ENCODE measurements at places on chromosomes 11 and 22. TPM values are rescaled to one million over a fixed set of nuclear protein-coding genes. Genes with fewer than 3 reads are reported as not detected.

DNA sequence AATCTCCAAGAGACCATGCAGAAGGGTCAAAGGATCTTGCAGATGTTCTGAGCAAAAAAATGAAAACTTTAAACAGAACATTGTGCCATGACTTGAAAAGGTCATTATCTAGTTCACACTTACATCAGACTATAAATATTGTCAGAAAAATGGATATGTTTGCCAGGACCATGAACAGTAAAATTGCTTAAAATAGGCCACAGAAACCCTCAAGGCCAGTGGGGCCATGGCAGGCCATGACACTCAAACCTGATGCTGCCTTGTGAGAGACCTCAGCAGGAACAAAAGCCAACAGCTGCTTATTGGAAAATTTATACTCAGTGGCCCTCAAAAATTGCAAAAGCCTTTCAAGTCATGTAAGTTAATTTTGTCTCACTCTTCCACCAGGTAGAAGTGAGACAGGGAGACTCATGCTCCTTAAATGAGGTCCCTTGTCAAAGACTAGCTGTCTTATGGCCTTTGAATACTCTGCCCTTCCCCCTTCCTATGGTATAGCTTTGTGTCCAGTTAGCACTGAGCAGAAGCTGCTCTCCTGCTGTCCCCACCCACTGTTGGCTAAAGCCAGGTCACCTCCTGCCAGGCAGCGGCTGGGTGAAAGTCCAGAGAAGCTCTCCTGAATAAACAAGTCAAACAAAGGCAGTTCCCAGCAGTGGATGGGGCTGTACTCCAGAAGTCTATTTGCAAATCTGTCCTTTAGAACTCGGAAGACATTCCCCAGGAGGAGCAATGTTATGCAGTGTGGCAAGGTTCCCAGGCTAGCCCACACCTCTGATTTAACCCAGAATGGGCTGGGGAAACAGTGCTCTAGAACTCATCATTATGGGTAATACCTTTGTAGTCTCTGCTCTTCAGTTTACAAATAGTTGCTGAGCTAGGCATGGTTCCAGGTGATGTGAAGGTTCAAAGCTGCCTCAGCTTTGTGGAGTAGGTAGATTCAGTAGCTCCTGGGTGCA, 21.4 kb downstream of the ADM start:
- no peaks in the 10 kb centered on the region for H3K27me3 ChIP-seq
- no peak overlapping the region for H3K4me3 ChIP-seq
- peaks cover 40% of the 10 kb centered on the region for H3K4me1 ChIP-seq
- no peaks in the 10 kb centered on the region for H3K36me3 ChIP-seq

DNA sequence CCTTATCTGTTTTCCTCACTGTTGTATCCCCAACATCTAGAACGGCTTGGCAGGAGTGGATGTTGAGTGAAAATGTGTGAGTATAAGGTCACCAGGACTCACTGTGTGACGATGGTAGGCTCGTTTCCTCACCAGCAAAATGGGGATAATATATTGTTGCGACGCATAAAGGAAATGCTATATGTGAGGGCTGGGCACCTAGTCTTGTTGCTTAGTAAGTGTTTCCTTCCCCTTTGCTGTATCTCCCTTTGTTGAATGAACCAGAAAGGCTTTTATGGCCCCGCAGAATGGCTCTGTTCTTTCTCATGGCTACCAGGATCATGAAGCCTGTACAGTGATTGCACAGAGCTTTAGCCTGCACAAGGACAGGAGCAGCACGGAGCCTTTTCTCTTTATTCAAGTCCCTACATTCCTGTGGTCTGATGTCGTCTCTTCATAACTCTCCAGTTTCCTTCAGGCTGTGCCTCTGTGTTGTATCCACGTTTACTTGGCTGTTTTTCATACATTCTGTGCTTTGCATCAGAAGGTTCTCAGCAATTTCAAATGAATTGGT, 5.4 kb downstream of the TNRC6B start:
- H3K36me3 ChIP-seq, result no peaks in the 10 kb centered on the region
- DNase-seq, result no peak
- H3K27me3 ChIP-seq, result no peaks in the 10 kb centered on the region
- H3K4me3 ChIP-seq, result peak overlapping the region; percentile 5
- H3K4me1 ChIP-seq, result peaks cover 75% of the 10 kb centered on the region

C11orf91 gene
- not detected for total RNA-seq

DNA sequence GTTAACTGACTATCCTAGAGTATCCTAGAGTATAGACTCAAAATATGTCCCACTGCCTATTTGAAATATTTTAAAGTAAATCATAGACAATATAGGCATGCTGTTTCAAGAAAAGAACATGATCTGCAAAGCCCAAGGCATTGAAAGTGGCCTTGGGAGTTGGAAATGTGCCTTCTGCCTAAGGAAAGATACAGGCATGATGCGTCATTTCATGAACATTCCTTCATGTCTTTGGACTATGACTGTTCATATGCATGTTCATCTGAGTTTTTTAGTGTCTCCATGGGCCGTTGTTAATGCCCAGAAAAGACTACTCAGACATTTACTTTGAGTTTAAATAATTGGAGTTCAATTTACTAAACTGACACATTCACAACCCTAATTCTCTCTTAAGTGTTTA, 69.7 kb upstream of the PRDM11 start:
- no peak overlapping the region for H3K27ac ChIP-seq
- no peaks in the 10 kb centered on the region for H3K4me1 ChIP-seq
- H3K27me3 ChIP-seq, result no peaks in the 10 kb centered on the region
- H3K4me3 ChIP-seq, result no peak overlapping the region
- no peaks in the 10 kb centered on the region for H3K36me3 ChIP-seq
- DNase-seq, result no peak

DNA sequence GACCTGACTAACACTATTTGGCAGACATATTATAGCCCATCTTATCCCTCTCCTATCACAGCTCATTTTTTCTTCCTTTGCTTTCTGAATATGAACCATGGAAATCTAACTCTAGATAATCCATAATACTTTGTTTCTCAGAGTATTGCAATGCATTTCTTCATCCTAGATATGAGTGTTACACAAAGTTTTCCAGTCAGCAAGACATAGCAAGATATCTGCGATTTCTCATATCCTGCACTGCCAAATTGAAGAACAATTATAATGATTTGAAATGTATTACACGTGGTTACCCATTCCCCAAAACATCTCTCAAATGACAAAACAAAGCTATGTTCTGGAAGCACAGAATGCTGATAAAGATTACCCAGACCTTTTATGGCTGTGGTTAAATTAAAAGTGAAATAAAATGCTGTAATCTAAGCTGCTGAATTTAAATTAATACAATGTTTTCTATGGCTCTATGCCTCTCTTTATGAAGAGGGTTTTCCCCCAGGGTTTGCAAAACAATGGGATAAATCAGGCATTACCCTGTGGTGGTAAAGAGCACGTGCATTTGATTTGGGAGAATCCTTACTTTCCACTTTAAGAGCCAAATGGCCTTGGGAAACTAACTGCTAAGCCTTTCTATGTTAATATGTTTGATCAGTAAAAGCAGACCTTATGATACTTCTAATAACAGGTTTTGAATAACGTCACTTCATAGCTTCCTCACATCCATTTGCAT, 1291.0 kb upstream of the CNTN5 start:
- H3K27me3 ChIP-seq, result no peaks in the 10 kb centered on the region
- DNase-seq, result no peak
- H3K4me3 ChIP-seq, result no peak overlapping the region

DNA sequence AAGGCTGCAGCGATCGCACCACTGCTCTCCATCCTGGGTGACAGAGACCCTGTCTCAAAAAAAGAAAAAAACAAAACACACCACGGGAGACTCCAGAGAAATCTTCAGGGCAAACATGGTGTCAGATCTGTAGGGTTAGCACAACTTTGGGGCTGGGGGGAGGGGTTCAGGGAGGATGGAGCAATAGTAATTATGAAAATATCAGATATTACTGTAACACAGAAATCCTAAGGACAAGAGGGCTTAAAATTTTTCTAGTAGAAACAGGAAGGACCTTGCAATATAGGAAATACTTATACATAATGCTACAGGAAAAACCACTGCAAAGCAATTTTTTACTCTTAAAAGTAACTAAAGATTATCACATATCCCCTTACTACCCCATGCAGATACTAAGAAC, 13.8 kb downstream of the EIF4ENIF1 start:
- H3K36me3 ChIP-seq, result peaks cover 6% of the 10 kb centered on the region
- no peak for DNase-seq

DNA sequence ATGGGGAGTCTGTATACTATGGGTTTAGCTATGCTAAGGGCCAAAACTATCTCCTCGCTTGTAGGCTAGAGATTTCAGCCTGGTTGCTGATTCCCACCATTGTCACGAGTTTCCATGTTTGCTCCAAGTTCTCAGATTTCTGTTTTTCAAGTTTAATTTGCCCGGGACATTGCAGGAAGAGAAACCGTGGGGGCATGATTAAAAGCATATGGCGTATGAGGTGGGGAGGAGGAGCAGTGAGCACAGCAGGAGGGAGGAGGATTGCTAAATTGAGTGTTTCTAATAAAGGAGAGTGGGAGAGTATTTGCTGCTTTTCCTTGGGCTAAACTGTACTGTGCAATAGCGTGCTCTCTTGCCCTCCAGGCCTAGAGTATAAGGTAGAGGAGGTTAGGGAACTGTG, 558.4 kb downstream of the METTL15 start:
- DNase-seq, result no peak
- no peaks in the 10 kb centered on the region for H3K36me3 ChIP-seq
- H3K27me3 ChIP-seq, result no peaks in the 10 kb centered on the region
- no peaks in the 10 kb centered on the region for H3K4me1 ChIP-seq

DNA sequence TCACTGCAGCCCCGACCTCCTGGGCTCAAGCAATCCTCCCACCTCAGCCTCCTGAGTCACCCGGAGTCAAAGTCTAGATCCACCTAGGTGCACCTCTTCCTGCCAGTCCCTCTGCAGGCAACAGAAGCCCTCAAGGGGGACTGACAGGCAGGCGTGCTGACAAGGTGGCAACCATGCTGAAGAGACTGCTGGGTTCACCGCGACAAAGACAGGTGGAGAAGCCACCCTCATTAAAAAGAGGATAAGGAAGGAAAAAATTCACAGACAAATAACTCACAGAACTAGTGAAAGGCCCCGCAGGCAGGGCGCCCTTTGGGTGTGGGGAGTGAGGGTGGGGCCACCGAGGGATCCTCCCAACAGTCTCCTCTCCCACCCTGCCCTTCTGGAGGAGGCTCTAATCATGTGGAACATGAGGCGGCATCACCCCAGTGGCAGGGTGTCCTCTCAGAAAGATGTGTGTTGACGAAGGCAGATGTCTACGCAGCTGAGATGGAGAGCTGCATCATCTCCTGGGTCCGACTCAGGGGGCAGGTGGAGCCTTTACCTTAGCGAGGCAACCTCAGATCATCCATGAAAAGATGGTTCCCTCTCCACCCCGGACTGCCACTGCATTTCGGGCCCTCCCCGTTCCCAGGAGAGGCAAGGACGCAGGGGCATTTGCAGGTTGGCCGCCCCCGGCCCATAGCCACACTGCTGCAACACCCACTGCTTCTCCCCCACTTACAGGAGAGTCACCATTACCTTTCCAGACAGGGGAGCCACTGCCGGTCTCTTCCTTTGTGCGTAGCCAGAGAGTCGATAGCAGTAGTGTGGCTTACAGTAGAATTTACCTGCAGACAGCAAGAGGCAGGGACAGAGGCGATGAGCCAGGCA, 91.2 kb upstream of the BID start:
- no peaks in the 10 kb centered on the region for H3K36me3 ChIP-seq
- H3K27ac ChIP-seq, result no peak overlapping the region
- H3K4me1 ChIP-seq, result no peaks in the 10 kb centered on the region
- no peak for DNase-seq
